ENCODE measurements at places on chromosomes 2 and 18.

- DNase-seq = no peak
These were observed 58.2 kb upstream of the CD28 start for GRCh38 chr2:203648273-203648672.

DNA sequence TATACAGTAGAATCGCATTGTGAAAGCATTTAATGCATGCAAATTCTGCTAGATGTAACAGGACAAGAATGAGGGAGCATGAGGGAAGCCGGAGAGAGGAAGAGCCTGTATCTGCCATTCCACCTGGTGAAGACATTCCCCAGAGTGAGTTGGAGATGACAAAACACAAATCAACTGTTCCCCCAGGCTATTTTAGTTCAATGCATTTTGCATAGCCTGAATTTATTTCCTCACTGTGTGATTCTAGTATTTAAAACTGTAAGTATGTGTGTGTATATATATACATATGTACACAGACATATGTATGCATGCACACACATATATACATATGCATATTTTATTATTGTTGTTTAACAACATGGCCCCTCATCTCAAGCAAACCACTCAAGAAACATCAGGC lies 54.7 kb downstream of the CCDC68 start:
- no peak for DNase-seq

- peak; percentile 32 for DNase-seq
These were observed 52.2 kb downstream of the PLB1 start for GRCh38 chr2:28547906-28548600.

DNA sequence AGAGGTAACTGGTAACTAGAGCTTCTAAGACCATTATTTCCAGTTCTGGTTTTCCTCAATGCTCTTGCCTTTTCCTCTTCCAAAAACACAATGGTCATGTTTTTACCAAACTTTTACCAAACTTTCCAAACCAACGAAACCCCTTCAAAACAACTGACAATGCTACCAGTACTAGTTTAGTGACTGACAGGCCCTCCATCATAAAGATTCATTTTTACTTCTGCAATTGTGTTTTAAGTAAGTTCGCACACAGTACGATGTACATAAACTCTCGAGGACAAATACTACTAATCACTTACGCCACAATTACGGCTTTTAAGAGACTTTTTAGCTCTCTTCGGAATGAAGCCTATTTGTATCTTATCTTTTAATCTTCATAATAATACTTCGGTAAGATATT lies 900 bp downstream of the C18orf32 start:
- DNase-seq = no peak

DNA sequence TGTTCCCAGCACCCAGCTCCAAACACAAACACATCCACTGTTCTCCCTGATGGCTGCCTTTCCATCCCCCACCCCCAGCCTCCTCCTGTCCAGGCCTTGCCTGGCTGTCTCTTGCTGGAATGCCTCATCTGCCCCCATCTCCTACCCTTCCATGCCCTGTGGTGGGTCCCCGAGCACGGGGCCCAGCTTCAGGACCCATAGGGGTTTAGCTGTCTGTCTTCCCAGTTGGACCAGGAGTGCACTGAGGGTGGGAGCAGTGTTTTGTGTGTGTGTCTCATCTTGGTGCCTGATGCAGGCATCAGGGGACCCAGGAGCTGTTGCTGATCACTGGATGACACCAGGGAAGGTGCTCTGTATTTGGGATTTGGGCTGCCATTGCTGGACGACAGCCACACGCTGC lies 34.5 kb downstream of the GLI2 start:
- no peak for DNase-seq

- DNase-seq = no peak
These were observed 77.0 kb downstream of the ZSWIM2 start for GRCh38 chr2:186771850-186772463.

GRCh38 chr2:162480067-162480466 lies 136.1 kb downstream of the GCA start:
- DNase-seq = no peak

DNA sequence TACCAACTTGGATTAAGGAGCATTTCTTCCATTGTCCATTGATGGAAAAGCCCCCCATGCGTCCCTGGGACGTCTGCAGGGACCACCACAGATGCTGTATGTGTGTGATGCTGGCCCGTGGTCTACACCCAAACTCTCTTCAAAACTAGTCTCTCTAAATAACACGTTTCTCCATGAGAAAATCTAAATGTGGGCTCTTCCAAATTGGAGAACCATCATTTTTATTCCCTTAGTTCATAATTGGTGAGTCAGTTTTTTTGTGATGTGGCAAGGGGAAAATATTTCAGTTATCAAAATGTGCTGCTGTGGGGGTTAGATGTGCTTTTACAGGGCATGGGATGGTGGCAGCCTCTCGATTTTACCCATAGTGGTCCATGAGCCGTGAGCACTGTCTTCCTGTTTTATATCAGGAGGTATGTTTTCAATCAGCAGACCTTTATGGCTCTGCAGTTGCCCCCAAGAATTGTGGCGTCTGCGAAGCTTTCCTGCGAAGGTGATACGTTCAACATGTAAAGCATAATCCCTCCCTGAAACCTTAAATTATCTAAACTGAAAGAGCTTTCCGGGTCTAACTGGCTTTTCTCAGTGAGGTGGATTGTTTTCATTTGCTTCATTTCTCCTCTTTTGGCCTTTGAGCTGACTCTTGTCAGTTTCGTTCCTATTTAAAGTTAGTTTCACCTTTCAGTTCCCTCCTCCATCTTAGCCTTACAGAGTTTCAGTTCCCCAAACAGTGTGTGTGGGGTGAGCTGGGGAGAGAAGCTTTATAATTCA lies 78.4 kb downstream of the SETBP1 start:
- DNase-seq = peak; percentile 59

DNA sequence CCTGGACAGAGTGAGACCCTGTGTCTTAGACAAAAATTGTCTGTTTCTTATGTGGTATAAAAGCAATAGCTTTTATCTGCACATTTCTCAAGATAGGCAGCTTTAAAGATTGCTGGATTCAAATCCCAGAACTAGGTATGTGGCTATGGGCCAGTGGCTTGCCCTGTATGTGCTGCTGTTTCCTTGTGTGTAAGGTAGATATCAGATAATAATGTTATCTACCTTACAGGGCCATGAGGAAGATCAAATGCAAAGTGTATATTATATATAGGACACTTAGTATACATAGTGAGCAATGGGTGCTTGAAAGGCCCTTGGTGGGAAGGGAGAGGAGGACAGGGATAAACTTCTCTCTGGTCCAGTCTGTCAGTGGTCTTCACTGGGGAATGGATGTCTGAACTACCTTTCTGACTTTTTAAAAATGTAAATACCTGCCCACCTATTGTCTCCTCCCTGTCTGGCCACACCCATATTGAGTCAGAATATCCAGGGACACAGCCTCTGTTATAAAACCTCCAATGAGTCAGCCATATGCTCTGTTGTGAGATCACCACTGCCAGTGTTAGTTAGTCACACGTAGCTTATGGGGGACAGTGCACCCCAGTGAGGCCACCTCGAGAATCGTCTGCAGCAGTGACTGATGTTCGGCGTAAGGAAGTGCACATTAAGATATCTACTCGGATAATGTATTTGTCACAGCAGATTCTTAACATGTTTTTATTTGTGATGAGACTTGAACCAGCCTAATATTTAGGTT lies 383.4 kb downstream of the PTPRM start:
- no peak for DNase-seq

DNA sequence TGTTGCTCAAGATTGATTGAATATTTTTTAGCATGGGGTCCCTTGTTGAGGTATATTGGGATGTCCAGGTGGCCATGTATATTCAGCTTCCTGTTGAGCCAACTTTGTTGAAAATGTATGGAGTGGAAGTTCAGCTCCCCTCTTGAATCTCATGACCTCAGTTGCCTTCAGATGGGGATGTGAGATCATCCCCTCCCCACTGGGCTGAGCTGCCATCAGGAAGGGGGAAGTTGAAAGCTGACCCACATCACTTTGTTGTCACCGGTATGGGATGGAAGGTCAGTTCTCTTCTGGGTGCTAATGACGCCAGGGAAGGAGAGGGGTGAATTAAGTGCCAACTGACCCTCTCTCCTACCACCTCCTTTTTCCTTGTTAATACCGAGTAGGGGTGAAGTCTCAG lies 33.9 kb downstream of the ACOXL start:
- no peak for DNase-seq

DNA sequence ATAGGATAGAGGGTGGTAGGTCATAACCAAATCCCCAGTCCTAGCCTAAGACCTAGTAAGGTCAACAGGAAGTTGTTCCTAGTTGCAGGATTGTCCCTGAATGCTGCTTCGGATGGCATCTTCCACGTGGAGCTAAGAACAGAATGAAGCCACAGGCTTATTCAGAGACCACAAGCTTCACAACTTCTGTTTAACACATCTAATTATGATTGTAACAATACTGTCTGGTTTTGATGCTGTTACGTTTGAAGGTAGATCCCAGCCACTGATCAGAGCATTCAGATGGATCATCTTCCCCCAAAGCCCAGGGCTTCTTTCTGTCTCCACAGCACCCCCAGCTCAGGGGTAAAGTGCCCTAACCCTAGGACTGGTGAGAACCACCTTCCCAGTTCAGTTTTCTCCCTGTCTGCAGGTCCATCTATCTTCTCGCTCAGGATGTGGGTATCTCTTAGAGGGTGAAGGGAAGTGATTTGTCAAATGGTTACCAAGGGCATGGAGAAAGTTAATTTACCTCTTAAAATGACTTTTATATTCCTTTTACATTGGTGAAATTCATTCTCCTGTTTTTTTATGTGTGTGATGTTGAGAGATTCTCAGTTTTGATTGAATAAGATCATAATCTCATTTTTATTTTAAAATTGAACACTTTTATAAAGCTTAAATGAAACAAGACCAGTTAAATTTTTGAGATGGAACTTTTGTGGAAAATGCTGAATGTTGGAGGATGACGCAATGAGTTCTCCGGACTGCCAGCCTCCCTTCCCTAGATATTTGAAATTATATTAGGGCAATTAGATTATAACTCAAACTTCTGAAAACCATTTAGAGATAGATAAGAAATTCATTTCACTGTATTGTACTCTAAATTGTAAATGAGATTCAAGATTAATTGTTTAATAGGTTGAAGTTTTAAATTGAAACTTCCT lies 66.5 kb downstream of the RHBDD1 start:
- DNase-seq = no peak

DNA sequence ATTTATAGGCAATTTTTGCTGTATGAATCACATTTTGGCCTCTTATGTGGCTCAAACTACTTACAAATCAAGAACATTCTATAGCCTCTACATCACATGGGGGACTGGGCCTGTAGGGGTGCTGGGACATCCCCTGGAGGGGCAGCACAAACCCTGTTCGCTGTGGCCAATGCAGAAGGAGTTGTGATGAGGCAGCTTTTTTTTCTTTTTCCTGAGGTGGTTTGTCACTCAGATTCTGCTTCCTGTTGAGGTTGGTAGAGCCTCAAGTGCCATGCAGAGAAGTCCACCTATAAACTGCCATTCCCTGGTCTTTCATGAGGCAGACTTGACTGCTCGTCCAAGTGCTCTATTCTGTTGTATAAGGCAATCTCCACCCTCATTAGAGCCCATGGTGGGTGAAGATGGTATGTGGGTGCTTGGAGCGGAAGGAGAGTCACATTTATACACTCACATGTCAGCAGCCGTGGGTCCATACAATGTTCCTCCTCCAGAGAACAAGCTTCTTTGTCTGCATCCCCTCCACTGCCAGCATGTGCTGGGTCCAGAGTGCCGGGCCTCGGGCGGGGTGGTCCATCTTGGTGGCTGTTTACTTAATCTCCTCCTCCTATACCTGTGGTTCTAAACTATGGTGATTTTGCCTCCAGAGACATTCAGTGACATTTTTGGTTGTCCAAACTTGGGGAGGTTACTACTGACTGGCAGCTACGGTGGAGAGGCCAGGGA lies 120.3 kb downstream of the ACOXL start:
- no peak for DNase-seq

- DNase-seq = no peak
These were observed 250.8 kb downstream of the ANAPC1 start for GRCh38 chr2:111633189-111633588.

Data from stimulated activated naive CD4-positive, alpha-beta T cell treated with Interleukin-2 at 50 U/mL for 16 hours (primary cell).